ENCODE measurements at places on chromosomes 11 and 22.

- no peak for DNase-seq
These were observed 1.2 kb downstream of the P2RX3 start for GRCh38 chr11:57339328-57339727.

DNA sequence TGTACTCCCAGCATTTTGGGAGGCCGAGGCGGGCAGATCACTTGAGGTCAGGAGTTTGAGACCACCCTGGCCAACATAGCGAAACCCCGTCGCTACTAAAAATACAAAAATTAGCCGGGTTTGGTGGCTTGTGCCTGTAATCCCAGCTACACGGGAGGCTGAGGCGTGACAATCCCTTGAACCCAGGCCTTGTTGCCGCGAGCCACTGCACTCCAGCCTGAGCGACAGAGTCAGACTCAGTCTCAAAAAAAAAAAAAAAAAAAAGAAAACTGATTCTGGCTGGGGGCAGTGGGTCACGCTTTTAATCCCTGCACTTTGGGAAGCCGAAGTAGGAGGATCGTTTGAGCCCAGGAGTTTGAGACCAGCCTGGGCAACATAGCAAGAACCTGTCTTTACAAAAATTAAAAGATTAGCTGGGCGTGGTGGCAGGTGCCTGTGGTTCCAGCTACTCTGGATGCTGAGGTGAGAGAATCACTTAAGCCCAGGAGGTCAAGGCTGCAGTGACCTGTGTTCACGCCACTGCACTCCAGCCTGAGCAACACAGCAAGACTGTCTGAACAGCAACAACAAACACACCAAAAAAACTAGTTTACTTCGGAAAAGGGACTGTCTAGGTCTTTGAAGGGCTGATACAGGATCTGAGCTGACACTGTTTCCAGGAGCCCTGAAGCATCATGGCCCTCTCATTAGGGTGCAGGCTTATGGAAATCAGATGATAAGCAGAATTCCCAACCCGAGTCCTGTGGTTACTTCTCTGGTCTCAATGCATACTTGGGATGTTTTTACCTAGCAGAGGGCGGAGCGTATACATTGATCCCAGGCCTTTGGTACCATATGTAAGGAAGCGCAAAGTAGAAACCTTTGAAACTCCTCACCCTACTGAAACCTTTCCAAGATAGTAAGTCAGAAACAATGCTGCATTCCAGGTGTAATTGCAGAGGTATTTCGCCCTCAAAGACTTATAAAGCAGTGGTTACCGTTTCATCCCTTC is 1.8 kb upstream of the CHKB start:
- no peak for DNase-seq

DNA sequence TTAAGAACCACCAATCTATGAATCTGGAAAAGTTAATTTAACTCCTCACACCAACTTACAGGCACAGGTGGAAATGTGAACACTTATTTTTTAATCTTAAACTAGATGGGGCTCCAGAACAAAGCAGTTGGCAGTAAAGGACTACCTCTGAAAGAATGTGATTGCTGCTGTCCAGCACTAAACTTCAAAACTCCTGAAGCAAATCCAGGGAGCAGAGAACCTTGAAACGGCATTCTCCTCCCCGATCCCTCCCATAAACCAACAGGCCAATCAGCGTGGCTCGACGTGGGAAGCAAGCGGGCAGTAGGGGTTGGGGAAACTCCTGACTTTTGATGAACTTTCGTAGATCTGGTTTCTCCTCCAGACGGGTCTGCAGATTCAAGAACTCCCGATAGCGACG is 5.0 kb downstream of the SNX19 start:
- no peak for DNase-seq

DNA sequence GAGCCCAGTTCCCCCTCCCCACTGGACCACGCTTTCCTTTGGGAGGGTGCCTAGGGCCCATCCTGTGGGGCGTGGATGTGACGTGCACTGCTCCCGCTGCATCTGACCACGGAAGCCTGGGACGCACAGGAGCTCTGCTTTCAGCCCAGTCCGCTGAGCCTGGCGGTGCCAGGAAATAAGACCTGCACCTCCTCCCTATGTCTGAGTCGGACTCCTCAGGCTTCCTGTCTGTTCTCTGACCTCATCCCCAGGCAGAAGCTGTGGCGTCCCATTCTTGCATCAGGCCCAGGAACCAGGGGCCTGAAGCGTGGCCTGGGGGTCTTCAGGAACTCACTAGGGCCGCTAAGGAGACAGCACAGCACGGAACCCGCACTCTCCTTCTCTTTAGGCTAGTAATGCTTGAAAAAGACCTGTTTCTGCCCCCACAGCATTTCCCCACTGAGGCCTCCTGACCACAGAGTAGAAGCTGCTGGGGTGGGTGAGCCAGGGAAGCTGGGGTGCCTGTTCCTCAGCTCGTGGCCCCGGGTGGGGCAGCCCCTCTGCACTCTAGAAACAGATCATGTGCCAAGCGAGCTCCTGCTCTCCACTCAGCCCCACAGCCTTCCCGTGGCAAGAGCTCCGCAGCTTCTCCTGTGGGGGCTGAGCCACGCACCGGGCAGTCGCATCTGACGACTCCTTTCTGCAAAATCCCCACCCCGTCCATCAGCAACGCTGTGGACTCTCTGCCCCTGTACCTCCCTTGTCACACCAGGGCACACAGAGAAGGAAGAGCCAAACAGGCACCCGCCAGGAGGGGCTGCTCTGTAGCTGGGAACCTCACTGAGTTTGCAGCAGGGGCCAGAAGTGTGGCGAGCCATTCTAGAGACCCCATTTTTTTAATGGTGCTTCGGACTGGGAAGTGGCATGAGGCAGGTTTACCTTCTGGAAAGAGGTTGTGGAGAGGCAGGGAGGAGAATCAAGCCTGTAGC is 22.6 kb downstream of the MOV10L1 start:
- DNase-seq: no peak

- no peak for DNase-seq
These were observed 7.3 kb downstream of the TANGO2 start for GRCh38 chr22:20027966-20028854.

Data from right lung (tissue), 10 donors.